Body of pancreas (tissue), 4 donors: ENCODE measurements at places on chromosomes 5 and 9. TPM values are rescaled to one million over a fixed set of nuclear protein-coding genes. Genes with fewer than 3 reads are reported as not detected.

RAB3C gene
- total RNA-seq = 2.3 TPM

PAIP1 gene
- 33.6 TPM for total RNA-seq

DRD1 gene
- not detected for total RNA-seq

YIPF5 gene
- 20.4 TPM for total RNA-seq

SV2C gene
- not detected for total RNA-seq

DNA sequence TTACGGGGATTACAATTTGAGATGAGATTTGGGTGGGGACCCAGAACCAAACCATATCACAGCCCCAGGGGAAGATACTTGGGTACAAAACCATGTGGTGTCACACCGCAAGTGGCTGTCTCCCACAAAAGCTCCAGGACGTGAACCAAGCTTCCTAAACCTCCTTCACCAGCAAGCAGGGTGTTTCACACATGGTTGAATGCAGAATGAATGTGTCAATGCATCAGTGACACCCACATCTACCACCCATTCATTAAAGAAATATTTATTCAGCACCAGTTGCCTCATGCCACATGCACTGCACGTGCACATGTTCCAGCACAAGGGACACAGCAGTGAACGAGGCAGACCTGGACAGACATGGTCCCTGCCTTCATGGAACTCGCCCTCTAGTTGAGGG is 70.9 kb upstream of the SPOCK1 start:
- DNase-seq = no peak

GRCh38 chr5:107275333-107275732 is 395.4 kb downstream of the EFNA5 start:
- DNase-seq = no peak

- peak; percentile 16 for DNase-seq
Measured at GRCh38 chr5:607541-608428, 4.4 kb upstream of the CEP72 start.

- DNase-seq = no peak
Measured at GRCh38 chr9:75666856-75667554, 223.5 kb upstream of the PCSK5 start.

DNA sequence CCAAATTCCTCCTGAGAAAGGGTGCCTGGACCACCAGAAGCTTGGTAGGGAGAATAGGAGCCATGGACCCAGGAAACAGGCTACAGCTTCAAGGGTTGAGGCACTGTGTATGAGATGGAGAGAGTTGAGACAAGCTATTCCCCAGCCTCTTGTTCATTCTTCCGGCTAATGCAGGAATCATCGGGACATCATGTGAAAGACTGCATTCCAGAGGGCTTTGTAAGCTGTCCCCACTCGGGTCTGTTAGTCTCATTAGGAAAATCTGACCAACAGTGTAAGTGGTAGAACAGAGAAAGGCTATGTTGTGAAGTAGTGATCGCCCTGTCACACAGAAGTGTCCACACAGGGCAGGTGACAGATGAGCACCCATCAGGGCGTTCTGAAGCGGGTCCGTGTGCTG is 81.4 kb downstream of the GABBR2 start:
- no peak for DNase-seq

GRCh38 chr5:80288177-80288576 is 31.6 kb upstream of the SPZ1 start:
- no peak for DNase-seq

DNA sequence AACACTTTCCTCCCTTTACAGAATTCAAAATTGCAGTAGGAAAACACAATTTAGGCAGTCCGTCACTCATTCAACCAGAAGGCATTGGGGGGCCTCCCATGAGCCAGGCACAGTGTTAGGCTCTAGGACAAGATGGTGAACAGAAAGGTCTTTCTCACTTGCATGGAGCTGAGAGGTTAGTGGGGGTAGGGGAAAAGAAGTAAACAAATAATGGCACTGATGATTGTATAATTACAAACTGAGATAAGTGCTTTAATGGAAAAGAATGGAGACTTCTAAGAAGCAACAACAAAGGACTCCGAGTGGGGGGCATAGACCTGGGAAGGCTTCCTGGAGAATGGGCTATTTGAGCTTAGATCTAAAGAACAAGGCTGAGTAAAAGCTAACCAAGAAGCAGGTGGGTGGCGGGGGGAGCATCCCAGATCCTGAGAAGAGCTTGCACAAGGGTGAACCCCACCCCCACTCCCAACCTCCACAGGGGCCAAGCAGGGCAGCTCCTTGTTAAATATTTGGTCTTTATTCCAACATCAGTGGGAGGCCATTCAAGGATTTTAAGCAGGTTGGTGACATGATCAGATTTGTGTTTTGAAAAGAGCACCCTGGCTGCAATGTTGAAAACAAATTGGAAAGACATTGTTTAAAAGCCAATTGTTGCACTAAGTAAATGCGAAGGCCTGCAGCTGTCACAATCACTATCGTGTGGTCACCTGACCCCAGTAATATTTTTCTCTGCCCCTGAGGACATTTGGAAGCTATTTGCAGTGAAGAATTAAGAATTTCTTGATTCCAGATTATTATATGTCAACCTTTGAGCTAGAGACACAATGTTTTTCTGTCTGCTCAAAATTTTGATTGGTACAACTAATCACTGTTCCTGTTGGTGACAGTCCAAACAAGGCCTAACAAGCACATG is 73.9 kb upstream of the EFNA5 start:
- no peak for DNase-seq

GRCh38 chr5:124572971-124573370 is 173.5 kb downstream of the ZNF608 start:
- DNase-seq = no peak

DNA sequence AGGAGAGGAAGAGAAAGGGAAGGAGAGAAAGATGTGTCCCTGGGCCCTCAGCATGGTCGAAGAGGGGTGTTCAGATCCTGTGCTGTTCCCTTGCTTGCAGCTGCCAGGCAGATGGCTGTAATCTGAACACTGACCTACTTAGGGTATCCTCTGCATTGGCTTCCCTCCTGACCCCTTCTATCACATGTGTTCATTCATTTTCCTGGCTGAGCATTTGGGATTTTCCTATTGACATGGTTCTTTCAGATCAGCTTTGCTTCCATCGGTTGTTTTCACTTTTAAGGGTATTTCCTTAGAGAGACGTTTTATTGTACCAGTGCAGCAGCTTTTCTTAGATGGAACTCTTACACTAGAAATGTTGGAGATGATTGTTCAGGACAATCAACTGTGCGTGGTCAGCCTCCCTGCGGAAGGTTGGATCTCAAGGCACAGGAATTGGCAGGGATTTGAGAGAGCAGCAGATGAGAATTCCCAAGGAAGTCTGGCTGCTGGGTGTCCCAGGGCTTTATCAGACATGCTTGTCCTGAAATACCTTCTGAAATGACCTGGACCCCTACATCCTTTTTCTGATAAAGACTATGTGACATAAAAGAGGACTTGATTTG is 26.0 kb downstream of the ACTBL2 start:
- no peak for DNase-seq

DNA sequence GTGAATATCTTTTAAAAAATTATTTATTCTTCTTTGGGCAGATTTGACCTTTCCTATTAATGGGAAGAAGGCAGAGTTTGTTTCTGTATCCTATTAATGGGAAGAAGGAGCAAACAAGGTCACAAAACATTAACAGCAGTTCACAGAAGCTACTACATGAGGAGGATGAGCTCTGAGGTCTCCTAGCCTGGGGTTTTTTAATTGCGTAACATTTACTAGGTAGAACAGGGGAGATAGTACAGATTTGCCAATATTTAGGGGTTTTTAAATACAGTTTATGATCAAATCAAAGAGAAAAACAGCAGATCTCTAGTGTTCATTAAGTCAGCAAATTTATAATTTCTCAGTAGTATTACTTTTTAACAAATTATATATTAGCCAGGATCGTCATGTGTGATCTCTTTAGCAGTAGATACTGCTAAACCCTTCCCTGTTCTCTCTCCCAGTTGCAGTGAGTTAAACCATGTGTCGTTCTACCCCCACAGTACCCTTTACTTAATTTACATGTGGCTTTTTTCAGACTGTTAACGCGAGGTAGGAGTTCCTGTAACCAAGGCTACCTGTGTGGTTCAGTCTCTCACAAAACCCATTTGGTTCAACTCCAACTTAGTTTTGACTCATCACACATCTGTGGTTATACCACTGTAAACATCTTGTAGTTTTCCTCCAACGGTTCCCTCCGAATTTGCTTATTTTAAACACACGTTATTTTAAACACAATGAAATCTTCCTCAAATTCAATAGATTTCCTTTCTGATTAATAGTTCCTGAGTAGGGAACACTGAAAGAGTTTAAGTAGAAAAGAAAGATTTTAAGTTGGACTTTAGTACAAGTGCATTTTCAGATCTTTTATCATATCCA is 13.3 kb downstream of the SLC25A46 start:
- DNase-seq = no peak

- DNase-seq = no peak
Measured at GRCh38 chr5:54403121-54403520, 52.4 kb upstream of the HSPB3 start.

GRCh38 chr5:133889271-133889905 is 79.0 kb downstream of the C5orf15 start:
- DNase-seq = no peak

GRCh38 chr5:126521130-126521529 is 73.9 kb downstream of the ALDH7A1 start:
- no peak for DNase-seq

DNA sequence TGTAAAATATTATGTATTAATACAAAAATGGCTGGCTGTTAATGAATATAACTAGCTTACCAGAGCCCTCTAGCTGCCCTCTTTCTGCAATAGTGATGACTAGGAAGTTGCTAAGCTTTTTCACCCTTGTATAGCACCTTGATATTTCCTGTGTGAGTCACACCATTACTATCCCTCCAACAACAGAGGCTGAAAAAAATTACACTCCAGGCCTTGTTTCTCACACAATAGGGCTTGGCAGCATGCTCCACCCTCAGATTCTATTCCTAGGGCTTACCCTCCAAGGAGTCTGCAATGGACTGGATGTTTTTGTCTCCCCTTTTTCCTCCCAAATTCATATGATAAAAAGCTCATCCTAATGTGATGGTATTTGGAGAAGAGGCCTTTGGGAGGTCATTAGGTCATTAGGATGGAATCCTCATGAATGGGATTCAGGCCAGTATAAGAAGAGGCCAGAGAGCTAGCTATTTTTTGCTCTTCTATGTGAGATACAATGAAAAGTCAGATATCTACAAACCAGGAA is 184.6 kb upstream of the MAP1B start:
- no peak for DNase-seq

- no peak for DNase-seq
Measured at GRCh38 chr5:55997742-55998351, 3.1 kb upstream of the IL6ST start.

- no peak for DNase-seq
Measured at GRCh38 chr5:88833371-88834130, 49.4 kb downstream of the MEF2C start.

DNA sequence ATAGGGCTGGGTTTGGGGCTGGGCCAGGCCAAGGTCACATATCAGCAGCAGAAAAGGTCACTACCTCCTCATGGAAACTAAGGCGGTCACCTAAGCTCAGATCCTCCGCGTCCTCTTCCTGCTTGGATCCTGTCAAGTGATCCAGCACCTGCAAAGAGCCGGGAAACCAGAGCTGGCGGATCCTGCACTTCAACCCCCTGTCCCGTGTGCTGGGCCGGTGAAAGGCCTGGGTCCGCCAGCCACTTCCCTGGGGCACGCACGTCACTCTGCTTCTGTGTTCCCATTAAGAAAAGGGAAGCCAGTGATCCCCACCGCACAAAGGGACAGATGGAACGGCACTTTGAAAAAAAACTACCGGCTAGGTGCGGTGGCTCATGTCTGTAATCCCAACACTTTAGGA is 61.3 kb upstream of the STXBP1 start:
- DNase-seq = peak; percentile 56

- no peak for DNase-seq
Measured at GRCh38 chr9:38061326-38061977, 7.6 kb downstream of the SHB start.

DNA sequence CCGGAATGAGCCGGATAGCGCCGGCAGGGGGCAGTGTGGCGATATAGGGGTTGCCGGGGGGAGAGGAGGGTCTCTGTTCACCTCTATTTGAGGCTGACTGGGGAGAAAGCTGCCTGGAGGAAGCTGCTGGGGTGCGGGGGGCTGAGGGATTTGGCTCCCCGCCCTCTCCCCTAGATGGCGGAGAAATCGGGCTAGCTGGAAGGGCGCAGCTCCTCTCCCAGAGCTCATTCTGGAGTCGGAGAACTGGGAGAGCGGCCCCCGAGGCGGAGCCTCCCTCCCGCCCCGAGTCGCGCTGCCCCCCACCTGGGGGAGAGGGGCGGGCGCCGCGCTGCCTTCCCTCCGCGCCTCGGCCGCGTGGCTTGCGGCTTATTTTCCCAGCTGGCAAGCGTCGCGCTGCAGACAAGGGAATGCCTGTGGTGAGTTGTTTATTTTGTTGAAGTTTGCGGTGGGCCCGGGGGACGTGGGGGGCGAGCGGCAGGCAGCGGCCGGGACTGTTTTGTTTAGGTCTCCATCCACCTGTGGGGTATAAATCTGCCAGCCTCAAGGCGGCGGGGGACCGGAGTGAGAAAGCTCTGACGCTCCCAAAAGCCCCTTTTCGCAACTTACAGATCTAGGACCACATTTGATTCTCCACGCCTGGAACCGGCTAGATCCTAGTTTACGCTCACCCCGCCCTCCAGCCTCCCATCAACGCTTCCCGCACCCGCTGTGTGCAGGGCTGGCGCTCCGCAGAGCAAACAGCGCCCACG is 4.1 kb upstream of the RGMB start:
- DNase-seq = peak; percentile 67

DNA sequence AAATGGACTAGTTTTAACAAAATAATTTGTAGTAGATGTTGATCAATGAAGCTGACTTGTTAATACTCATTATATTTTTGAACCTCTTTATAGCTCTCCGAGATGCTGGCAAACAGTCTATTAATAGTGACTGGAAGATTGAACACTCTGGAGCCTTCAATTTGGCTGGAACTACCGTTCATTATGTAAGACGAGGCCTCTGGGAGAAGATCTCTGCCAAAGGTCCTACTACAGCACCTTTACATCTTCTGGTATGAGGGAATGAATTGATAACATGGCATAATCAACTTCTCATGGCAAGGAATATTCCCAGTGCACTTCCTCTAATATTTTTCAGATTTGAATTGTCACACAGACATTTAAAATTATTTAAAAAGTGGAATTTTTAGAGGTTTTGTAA is 68.2 kb upstream of the MINAR2 start:
- no peak for DNase-seq

GRCh38 chr5:125424402-125425141 is 678.1 kb upstream of the ZNF608 start:
- DNase-seq = no peak

- peak; percentile 72 for DNase-seq
Measured at GRCh38 chr9:137316012-137316981, 14.2 kb upstream of the NRARP start.
